ENCODE measurements at places on chromosomes 4 and X.

GRCh38 chrX:17415242-17415810 is 40.3 kb downstream of the NHS start:
- DNase-seq, result peak; percentile 19

- DNase-seq, result no peak
Observed at GRCh38 chrX:17563515-17563914, 173.8 kb upstream of the SCML1 start.

DNA sequence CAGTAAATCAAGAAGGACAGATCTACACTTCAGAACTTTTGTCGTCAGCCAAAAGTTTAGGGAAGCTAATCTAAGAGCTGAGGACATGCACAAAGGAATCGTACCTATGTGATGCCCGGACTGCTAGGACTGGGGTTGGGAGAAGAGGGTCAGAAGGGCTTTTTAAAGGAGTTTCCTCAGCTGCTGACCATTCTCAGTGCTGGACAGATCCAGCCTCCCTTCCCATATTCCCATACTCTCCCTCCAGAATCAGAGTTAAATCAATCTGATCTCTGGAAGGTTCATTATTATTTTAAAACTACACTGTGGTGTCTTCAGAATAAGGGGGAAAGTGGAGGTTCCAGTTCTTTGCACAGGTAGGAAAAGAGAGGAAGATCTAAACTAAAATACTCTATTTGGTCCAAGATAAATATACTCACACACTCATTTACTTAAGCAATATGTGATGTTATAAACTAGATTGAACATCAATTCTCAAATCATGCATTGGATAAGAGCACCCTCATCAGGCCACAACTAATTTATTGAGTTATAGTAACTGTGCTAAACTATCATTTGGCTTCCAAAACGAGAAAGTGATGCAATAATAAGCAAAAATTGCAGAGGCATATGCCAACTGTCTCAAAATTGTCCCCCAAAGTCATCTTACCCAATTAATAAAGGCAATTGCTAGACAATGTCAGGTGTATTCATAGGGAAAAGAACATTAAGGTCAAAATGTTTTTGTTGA is 124.7 kb downstream of the HNRNPD start:
- DNase-seq, result no peak

- DNase-seq, result no peak
Observed at GRCh38 chrX:73268463-73268862, 53.8 kb upstream of the NAP1L2 start.

DNA sequence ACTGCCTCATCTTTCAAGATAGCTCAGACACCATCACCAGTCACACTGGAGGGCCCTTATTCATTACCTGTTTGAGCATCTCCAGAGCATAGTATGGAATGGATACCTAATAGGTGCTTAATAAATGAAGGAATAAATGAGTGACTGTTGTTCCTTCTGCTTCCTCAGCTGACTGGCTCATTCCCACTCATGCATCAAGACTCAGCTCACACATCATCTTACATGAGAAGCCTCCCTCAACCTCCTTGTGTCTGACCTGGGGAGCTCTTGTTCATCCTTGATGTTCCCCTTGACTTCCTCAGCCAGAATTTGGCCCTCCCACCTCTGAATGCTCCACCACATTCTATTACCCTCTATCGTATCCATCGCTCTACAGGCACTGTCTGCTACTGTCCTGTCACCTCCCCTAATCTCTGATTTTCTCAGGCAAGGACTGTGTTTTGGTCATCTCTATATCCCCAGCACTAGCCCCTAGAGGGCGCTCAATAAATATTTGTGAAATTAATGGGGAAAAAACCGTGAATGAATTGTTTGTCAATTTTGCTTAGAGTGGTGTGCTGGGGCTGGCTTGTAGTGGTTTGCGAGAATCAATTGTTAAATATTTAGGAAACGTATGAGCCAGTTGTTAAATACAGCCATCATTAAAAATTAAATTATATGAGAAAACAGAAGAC is 88.3 kb downstream of the NHSL2 start:
- peak; percentile 68 for DNase-seq

DNA sequence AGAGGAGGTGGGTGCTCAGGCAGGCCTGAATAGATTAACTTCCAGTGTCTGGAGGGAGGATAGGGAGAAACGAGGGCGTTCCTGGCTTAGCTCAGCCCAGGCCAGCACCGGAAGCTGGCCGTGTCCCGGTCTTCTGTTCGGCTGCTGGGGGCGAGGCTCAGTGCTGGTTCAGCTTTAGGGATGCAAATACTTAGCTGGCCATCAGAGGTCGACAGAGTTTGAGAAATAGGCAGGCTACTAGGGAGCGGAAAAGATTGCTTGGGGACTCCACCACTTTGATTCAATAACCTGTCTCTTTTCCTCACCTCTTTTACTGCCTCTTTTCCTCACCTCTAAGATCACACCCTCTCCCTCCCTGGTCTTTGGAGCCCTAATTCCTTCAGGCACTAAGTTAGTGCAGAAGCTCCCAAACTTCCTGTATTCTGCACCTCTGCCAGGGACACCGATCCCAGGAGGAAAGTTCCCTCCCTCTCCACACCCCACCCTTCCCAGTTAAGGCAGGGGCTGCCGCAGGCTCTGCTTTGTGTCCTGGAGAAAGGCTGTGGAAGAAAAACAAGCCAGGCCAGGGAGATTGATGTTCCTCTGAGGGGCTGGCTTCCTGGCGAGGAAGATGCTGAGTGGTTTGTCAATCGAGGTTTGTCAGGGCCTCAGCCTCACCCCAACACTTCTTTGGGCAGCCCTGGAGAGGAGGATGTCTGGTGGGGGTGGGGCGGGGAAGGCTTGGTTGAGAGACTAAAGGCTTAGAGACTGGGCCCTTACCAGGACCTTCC is 6.0 kb upstream of the EFNB1 start:
- peak; percentile 75 for DNase-seq

DNA sequence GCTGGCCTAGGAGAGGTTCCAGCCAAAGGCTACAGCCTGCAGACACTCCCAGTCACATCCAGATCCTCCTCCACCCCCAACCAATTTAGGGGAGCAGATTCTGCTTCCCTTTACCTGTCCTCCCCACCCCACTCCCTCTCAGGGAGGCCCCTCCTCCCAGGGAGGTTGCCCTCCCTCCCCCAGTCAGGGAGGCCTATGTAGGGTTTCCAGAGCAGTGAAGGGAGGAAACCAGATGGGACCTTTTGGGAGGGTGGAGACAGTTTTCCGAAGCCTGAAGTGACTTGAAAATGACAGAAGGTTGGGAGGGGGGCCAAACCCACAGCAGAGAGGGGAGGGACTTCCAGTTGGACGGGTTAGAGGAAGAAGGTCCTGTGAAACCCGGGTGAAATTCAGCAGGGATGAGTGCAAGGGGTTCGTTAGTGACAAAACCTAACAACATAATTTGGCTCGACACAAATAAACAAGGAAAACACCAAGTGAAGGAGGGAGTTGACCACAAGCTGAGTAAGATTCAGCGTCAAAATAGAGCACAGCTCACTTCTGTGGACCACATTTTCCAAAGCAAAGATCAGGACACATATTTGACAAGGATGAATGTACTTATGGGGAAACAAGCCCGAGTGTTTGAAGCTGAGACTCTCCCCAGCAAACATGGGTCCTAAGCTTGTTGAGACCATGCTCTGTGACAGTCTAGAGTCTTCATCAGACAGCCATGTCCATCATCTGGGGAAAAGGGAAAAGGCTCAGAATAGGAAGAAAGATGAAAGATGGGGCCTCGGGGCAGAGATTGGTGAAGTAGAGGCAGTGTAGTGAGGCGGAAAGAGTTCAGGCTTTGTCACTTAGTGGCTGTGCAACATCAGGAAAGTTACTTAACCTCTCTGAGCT is 46.4 kb downstream of the PRPS1 start:
- peak; percentile 30 for DNase-seq

DNA sequence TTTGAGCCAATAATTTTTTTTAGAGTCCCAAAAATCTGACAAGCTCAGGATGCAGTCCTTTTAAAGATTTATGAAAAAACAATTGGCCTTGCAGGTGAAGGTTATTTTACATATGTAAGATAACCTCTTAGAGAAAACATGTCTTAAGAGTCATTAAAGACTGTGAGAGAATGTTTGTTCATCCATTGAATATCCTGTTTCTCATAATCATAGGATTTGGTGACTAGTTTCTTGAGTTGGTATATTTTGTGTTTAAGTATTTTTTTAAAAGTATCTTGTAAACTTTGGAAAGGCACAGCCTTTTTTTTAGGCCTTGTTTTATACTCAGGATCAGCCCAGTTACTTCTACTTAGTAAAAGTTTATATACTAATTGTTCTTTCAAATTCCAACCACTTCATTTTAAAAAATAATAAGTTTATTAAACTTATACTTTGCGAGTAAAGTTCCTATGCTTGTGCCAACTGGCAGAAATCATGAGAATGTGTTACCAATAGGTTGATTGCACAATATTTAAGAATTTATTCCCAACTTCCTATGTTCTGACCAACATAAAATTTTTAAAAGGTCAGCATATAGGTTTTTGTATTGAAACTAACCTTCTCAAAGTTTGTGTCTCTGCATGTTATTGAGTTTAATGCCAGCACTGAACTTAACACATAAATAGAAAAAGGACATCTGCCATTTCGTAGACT is 40.0 kb upstream of the ARSJ start:
- DNase-seq, result no peak

DNA sequence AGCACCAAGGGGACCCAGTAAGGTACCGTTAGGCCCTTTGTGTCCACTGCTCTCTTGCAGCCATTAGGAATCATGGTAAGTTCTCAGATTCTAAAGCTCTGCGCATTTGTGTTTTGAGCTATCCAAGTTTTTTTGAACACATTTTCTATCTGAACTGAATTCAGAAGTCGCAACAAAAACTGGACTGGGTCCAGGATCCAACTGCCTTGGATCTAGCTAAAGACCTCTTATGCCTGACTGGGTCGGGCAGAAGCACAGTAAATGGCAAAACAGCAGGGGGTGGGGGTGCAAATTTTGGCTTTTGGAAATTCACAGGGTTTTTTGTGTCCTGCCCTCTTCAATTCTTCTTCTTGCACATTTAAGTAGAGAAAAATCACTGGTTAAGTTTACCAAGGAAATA is 30.0 kb downstream of the RCHY1 start:
- no peak for DNase-seq

DNA sequence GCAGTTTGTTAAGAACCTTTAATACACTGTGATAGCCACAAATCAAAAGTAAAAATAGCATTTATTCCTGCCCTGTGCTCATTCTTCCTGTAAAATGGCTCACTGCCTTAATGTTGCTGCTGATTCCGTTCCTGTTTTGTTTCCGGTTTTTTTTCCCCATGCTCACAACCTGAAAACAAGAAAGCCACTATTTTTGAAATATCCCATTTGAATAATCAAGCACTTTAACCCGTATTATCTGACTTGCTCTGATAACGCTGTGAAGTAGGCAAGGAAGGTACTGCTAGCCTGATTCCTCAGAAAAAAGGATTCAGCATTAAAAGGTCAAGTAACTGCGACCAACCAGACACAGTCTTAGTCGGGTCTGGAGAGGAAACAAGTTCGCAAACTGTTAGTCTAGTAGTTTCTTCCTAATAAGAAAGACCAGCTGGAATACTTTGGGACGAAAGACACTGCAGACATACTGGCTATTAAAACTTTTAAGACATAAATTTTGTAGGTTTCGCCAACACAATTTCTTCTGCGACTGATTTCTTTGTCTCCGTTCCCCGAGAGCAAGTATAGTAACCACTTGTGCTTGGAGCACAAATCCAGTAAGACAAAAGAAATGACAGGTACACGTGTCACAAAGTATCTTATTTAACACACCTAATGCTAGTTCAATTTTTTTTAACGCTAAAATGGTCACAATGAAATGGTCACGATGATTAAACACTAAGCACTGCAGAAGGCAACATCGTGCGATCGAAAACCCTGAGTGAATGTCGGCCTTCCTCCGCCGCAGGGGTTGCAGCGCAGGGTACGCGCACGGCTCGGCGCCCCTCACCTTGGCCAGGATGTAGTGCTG is 802 bp downstream of the COX18 start:
- peak; percentile 88 for DNase-seq

- no peak for DNase-seq
Observed at GRCh38 chr4:10180927-10181744, 64.5 kb upstream of the WDR1 start.

- no peak for DNase-seq
Observed at GRCh38 chrX:128309311-128309710, 257.1 kb upstream of the ACTRT1 start.

GRCh38 chrX:16826207-16826606 is 39.9 kb downstream of the TXLNG start:
- peak; percentile 64 for DNase-seq

DNA sequence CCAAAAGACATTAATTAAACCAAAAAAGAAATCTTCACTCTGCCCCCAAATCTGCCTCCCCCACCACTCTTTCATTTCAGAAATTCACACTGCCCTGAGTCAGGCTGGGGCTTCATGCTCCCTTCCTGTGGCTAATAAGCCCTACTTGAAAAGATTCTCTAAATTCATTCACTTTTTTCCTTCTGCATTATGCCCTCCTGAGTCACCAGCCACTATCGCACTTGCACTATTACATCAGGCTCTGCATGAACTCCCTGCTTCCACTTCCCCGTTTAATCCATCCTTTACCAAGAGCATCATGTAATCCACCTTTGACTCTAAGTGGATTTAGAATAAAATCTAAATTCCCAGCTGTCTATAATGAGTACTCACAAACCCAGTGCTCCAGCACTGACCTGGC is 295.4 kb upstream of the KLF3 start:
- no peak for DNase-seq

DNA sequence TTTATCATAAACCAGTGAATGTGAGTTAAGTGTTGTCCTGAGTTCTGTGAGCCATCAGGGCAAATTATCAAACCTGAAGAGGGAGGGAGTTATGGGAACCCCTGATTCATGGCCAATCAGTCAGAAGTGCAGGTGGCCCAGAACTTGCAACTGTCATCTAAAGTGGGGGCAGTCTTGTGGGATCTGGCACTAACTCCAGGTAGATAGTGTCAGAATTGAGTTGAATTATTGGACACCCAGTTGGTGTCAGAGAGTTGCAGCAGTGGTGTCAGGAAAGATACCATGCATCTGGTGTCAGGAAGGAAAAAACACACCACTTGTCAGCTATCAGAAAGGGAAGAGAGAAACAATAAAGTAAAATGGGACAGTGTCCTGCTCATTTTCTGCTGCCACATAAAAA is 8.4 kb downstream of the CORIN start:
- DNase-seq, result no peak

- peak; percentile 73 for DNase-seq
Observed at GRCh38 chrX:150899191-150899757, 806 bp upstream of the CD99L2 start.

DNA sequence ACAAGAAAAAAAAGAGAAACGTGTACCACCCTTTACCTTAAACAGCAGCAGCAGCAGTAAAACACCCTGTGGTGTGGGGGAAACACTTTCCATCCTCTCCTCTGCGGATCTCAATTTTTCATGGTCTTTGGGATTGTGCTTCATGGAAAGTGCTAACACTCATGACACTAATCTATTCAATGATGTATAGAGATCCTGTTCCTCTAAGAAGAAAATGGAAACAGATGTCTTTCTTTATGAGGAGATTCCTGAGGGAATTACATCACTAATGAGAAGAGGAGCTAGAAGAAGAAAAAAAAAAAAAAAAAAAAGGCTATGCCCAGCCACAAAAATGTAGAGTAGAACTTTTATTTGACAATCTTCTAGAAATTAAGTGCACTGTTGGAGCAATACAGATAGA is 62.9 kb upstream of the NDST3 start:
- DNase-seq, result peak; percentile 13

- DNase-seq, result no peak
Observed at GRCh38 chr4:70640192-70640591, 11.6 kb downstream of the ENAM start.

GRCh38 chrX:2539586-2539985 is 38.8 kb upstream of the DHRSX start:
- no peak for DNase-seq

GRCh38 chr4:2220016-2220630 is 21.8 kb downstream of the HAUS3 start:
- peak; percentile 90 for DNase-seq

GRCh38 chr4:184845367-184846021 is 19.7 kb upstream of the ACSL1 start:
- peak; percentile 17 for DNase-seq
